ENCODE measurements at places on chromosomes 5 and 9. TPM values are rescaled to one million over a fixed set of nuclear protein-coding genes. Genes with fewer than 3 reads are reported as not detected.

Gene DMRT3
- not detected for total RNA-seq

Gene MARCOL
- total RNA-seq: not detected

Gene GDNF
- total RNA-seq: 0.88 TPM

Gene SLC1A3
- total RNA-seq: 9.3 TPM

Gene ENTREP1
- 1.9 TPM for total RNA-seq

Data from spleen (tissue), 13 donors.